Right lobe of liver (tissue), 6 donors: ENCODE measurements at places on chromosomes 6 and 20. TPM values are rescaled to one million over a fixed set of nuclear protein-coding genes. Genes with fewer than 3 reads are reported as not detected.

- H3K4me3 ChIP-seq = no peak overlapping the region
- H3K27me3 ChIP-seq = no peaks in the 10 kb centered on the region
- peak; percentile 57 for DNase-seq
- peaks cover 11% of the 10 kb centered on the region for H3K4me1 ChIP-seq
- no peaks in the 10 kb centered on the region for H3K36me3 ChIP-seq
- no peak overlapping the region for H3K27ac ChIP-seq
Measured at GRCh38 chr20:22686097-22686496, 101.7 kb upstream of the FOXA2 start.

DNA sequence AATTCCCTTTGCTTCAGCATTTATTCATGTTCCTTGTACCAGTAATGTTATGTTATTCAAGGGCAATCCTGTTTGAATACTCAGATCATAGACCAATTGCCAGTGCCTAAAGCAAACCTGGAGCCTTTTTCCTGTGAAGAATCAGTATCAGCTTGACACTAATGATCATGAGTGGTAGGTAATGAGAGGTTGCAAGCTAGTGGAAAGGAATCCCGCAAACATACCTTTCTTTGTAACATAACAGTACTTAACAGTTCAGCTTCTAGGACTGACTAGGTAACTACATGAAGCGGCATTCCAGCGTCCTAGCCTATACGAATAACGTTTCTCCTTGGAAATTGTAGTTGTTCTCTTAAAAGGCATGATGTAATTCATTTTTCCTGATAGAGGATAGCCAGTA, 253.7 kb downstream of the TMEM242 start:
- no peaks in the 10 kb centered on the region for H3K4me1 ChIP-seq
- H3K36me3 ChIP-seq = no peaks in the 10 kb centered on the region
- no peak for DNase-seq
- H3K27me3 ChIP-seq = no peaks in the 10 kb centered on the region
- no peak overlapping the region for H3K27ac ChIP-seq

DNA sequence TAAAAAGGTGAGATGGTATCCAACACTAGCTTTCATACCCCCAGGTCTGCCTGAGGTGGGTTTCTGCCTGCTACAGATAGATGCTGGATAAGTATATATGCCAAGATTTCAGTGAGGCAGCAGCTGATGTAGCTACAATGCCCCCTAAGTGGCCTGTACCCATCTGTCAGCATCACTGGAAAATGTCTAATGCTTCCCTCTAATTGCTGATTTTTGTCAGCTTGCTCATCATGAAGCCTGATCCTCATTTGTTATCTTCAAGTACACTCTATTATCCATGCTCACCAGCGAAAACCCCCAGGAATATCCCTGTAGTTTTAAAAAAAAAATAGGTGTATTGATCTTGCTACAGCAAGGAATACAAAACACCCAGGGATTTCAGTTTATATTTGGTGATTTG, 32.2 kb downstream of the OPRM1 start:
- no peaks in the 10 kb centered on the region for H3K27me3 ChIP-seq
- H3K27ac ChIP-seq = no peak overlapping the region
- H3K4me1 ChIP-seq = no peaks in the 10 kb centered on the region
- H3K4me3 ChIP-seq = no peak overlapping the region
- no peaks in the 10 kb centered on the region for H3K36me3 ChIP-seq

DNA sequence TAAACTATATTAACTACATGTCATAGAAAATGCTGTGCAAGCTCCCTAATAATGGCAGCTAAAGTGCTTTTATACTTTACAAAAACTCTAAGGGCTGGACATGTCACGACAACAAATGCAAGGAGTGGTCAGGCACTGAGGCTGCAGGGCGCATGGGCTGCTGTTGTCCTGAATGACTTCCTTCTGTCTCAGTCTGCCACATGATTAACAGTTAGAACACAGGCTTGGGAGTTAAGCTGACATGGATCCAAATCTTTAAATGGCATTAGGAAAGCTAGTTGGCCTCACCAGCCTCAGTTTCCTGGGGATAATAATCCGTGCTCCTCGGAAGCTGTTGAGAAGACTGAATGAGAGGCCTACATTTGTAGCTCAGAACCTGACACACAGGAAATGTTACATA, 57.4 kb downstream of the PREP start:
- H3K4me3 ChIP-seq = no peak overlapping the region
- no peaks in the 10 kb centered on the region for H3K27me3 ChIP-seq
- no peak for DNase-seq
- no peaks in the 10 kb centered on the region for H3K4me1 ChIP-seq

- no peaks in the 10 kb centered on the region for H3K36me3 ChIP-seq
- H3K4me3 ChIP-seq = no peak overlapping the region
- no peak overlapping the region for H3K27ac ChIP-seq
- no peak for DNase-seq
- peaks cover 51% of the 10 kb centered on the region for H3K27me3 ChIP-seq
Measured at GRCh38 chr20:38726804-38727606, 2.7 kb downstream of the SLC32A1 start.

DNA sequence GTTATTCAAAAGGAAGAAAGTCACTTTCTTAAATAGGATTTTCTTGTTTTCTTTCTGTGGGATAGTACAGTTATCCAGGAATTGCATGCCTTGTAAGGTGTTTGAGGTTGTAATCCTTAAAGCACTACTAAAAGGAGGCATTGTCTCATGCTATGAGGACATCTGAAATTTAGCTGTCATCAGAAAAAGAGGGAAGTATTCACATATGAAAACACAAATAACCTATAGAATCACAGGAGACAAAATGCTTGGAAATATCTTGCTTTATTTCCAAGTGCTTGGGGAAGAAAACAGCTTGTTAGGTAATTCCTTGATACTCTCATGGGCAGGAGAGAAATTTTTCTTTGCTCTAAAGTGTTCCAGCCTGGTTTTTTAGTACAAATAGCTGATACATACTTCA, 40.1 kb downstream of the HECA start:
- peaks cover 2% of the 10 kb centered on the region for H3K36me3 ChIP-seq
- no peaks in the 10 kb centered on the region for H3K4me1 ChIP-seq
- no peak overlapping the region for H3K27ac ChIP-seq
- no peak overlapping the region for H3K4me3 ChIP-seq
- no peaks in the 10 kb centered on the region for H3K27me3 ChIP-seq

- no peaks in the 10 kb centered on the region for H3K4me1 ChIP-seq
- DNase-seq = no peak
Measured at GRCh38 chr6:28606424-28607391, 81.0 kb downstream of the GPX5 start.

DNA sequence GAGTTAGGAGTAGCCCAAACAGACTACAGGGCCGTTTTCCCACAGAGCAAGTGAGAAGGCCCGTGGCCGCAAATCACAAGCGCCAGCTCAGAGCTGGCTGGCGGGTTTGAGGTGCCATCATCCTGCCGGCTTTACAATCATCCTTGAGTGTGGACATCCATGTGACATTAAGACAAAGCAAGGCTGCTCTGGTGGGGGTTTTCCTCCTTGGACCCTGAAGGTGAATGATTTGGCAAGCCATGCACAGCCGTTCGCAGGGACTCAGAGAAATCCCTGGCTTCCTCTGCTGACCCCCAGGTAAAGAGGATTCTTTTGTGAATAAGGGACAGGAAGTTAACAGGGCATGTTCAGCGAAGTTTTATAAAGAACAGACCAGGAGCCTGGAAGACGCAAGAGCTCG, 137.2 kb downstream of the AGPAT4 start:
- H3K4me3 ChIP-seq = no peak overlapping the region
- H3K27ac ChIP-seq = no peak overlapping the region
- H3K4me1 ChIP-seq = no peaks in the 10 kb centered on the region
- H3K36me3 ChIP-seq = no peaks in the 10 kb centered on the region
- no peaks in the 10 kb centered on the region for H3K27me3 ChIP-seq

GRCh38 chr6:28446818-28447511, 3.7 kb upstream of the ZSCAN23 start:
- H3K4me1 ChIP-seq = no peaks in the 10 kb centered on the region
- H3K27ac ChIP-seq = no peak overlapping the region
- no peaks in the 10 kb centered on the region for H3K36me3 ChIP-seq
- no peaks in the 10 kb centered on the region for H3K27me3 ChIP-seq
- no peak overlapping the region for H3K4me3 ChIP-seq
- DNase-seq = no peak

DNA sequence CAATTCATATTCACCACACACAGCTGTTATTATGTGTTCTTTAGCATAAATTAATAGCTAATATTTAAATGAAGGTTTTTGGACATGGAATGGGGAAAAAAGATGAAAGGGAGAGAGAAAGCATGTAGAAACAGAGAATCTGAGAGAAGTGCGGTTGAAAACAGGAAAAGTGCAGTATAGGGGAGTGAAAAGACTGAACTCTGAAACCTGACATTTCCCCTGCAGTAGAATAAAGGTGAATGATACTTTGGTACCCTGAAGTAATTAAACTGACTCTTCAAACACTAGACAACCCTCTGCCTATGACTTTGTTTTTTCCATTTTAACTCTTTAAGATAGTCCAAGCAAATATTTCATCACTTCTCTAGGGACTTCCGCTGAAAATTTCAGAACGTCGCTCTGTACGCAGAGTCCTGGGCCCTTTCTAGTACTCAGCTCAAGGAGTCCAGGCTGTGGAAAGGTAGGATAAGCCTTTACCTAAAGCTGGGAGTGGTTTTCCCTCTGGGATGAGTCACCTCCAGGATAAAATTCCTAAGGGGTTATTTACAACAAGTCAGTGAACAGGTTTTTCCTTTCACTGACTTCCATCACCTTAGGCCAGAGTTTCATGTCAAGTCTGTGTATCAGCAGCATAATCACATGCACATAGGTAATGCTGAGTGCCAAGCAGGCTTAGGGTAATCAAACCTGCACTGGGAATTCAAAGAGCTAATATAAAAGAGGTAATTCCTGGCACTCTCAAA, 614.5 kb downstream of the PKHD1 start:
- no peaks in the 10 kb centered on the region for H3K36me3 ChIP-seq
- H3K27me3 ChIP-seq = no peaks in the 10 kb centered on the region
- no peak overlapping the region for H3K4me3 ChIP-seq
- no peaks in the 10 kb centered on the region for H3K4me1 ChIP-seq
- no peak overlapping the region for H3K27ac ChIP-seq

GRCh38 chr6:98769546-98769945, 64.8 kb upstream of the POU3F2 start:
- no peak for DNase-seq
- H3K36me3 ChIP-seq = no peaks in the 10 kb centered on the region
- H3K4me1 ChIP-seq = no peaks in the 10 kb centered on the region
- H3K27me3 ChIP-seq = no peaks in the 10 kb centered on the region
- no peak overlapping the region for H3K27ac ChIP-seq

- no peak for DNase-seq
- no peaks in the 10 kb centered on the region for H3K36me3 ChIP-seq
- no peaks in the 10 kb centered on the region for H3K27me3 ChIP-seq
Measured at GRCh38 chr20:57753332-57754164, 43.7 kb upstream of the PMEPA1 start.

DNA sequence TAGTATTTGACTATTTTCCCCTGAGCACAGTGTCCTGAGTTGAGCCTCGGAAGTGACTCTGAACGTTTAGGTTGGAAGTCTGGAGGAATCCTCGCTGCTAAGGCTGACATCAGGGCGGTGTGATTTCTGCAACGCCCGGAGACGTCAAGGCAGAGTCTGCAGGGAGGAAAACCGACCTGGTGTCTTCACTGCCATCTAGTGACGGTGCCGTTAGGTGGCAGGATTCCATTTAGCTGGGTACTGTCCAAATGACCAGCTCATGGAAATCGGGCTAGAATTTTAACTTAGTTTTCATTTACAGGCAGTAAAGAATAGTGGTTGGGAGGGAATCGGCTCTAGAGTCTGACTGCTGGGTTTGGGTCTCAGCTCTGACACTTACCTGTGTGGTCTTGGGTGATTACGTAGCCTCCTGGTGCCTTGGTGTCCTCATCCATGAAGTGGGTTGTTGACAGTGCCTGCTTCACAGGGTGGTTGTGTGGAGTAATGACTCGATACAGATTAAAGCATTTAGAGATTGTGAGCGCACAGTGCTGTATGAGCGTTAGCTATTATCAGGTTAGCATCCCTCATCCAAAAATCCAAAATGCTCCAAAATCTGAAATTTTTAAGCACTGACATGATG, 35.0 kb downstream of the FOXF2 start:
- no peak overlapping the region for H3K27ac ChIP-seq
- H3K27me3 ChIP-seq = no peaks in the 10 kb centered on the region
- no peaks in the 10 kb centered on the region for H3K4me1 ChIP-seq
- H3K4me3 ChIP-seq = no peak overlapping the region
- no peaks in the 10 kb centered on the region for H3K36me3 ChIP-seq

DNA sequence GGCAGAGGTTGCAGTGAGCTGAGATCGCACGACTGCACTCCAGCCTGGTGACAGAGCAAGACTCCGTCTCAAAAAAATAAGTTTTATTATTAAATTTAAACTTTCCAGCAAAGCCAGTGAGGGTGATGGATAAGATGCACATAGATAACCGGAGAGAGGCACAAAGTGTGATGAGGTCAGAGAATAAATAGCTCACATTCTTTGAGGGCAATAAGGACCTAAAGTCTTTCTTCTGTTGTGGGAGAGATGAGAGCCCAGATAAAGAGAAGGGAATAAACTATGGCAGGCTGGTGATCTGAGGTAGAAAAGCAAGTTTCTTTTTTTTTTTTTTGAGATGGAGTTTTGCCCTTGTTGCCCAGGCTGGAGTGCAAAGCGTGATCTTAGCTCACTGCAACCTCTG, 20.6 kb upstream of the EZR start:
- H3K27me3 ChIP-seq = no peaks in the 10 kb centered on the region
- no peak overlapping the region for H3K27ac ChIP-seq
- H3K4me3 ChIP-seq = no peak overlapping the region
- peaks cover 6% of the 10 kb centered on the region for H3K4me1 ChIP-seq
- DNase-seq = no peak
- H3K36me3 ChIP-seq = no peaks in the 10 kb centered on the region

- H3K4me1 ChIP-seq = no peaks in the 10 kb centered on the region
- no peaks in the 10 kb centered on the region for H3K27me3 ChIP-seq
- no peaks in the 10 kb centered on the region for H3K36me3 ChIP-seq
- no peak overlapping the region for H3K27ac ChIP-seq
Measured at GRCh38 chr20:46774236-46774635, 64.8 kb downstream of the SLC2A10 start.

DNA sequence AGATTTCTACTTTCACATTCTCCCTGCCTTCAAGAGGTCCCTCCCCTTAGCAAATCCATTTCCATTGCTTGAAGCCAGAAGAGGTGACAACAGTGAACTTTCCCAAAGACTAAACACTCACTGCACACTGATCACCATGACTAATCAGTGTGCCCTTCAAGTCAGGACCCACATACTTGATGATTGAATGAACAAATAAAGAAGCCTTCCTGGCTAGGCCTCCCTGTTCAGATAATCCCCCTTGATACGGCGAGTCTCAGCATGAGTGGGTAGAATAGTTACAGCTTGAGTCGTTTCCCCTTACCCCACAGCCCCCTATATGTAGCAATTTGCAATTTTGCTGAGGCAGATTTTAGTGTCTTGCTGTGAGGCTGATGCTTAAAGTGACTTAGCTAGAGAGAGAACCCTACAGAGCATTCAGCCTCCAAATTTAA, 102.2 kb downstream of the UNC5CL start:
- H3K27ac ChIP-seq = no peak overlapping the region
- no peaks in the 10 kb centered on the region for H3K27me3 ChIP-seq
- H3K36me3 ChIP-seq = no peaks in the 10 kb centered on the region
- no peak overlapping the region for H3K4me3 ChIP-seq

- H3K27ac ChIP-seq = no peak overlapping the region
- peaks cover 25% of the 10 kb centered on the region for H3K4me1 ChIP-seq
- no peaks in the 10 kb centered on the region for H3K36me3 ChIP-seq
- no peak overlapping the region for H3K4me3 ChIP-seq
- H3K27me3 ChIP-seq = no peaks in the 10 kb centered on the region
Measured at GRCh38 chr20:1949347-1950100, 44.3 kb downstream of the PDYN start.

SLC17A4 gene
- total RNA-seq = 19.0 TPM

RAMACL gene
- 0.95 TPM for total RNA-seq

TFAP2A gene
- total RNA-seq = not detected

BPIFB1 gene
- total RNA-seq = not detected

RAB44 gene
- 0.07 TPM for total RNA-seq

RMND1 gene
- total RNA-seq = 23.4 TPM

NOX3 gene
- not detected for total RNA-seq

COX4I2 gene
- total RNA-seq = not detected

ANGPT4 gene
- 0.12 TPM for total RNA-seq

TUBB1 gene
- 0.26 TPM for total RNA-seq

HDDC2 gene
- total RNA-seq = 11.5 TPM
